ENCODE measurements at places on chromosomes 2 and 18. TPM values are rescaled to one million over a fixed set of nuclear protein-coding genes. Genes with fewer than 3 reads are reported as not detected.
A peak's percentile ranks its signal among the peaks of the same experiment; 100 is the strongest.

- no peak for DNase-seq
Measured at GRCh38 chr18:44067186-44067585, 613.5 kb upstream of the SETBP1 start.

DNA sequence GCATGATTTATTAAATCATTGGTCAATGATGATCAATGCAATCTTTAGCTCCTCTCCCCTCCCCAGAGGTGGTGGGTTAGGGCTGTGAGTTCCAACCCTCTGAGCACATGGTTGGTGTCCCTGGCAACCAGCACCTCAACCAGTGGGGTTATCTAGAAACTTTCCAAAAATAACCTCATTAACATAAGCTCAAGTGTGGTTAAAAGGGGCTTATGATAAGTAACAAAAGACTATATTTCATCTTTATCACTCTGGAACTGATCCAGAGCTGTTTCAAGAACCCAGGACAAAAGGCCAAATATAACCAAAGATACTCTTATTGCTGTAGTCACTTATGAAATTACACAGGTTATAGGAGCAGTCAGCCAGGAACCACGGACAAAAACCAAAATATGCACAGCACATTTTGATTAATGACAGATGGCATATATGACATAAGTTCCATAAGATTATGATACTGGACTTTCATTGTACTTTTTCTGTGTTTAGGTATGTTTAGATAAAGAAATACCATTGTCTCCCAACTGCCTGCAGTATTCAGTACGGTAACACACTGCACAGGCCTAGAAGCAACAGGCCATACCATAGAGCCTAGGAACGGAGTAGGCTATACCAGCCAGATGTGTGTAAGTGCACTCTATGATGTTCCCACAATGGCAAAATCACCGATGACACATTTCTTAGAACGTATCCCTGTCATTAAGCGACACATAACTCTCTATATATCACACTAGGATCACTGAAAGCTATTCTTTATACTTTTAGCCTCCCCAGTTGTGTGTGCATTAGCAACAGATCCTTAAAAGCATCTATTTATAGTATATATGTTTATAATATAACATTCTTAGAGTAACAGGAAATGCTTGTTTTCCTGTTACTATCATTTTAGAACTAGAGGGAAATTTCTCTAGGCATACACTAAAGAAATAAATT lies 31.9 kb downstream of the KIDINS220 start:
- no peak for DNase-seq

DNA sequence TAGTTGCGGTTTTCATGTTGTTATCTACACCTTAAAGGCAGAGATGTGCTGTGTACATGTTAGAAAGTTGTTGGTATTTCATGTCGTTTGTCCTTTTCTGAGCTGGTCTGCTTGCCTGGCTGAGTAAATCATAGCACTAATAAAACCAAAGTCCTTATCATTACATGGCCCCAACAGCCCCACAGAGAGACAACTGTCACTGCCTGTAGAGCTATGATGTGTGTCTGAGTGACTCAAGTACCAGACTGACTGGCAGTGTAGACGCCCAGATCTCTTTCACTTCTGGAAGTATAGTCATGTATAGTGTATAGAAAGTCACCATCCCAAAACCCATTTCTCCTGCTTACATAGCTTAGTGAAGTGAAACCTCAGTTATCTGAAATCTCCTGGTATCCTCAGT lies 4.3 kb downstream of the SOCS6 start:
- no peak for DNase-seq

Gene RAB6C
- 0.18 TPM for total RNA-seq

GRCh38 chr18:10570622-10571021 lies 44.8 kb downstream of the NAPG start:
- no peak for DNase-seq

Gene LHCGR
- total RNA-seq = 0.26 TPM

Gene RRM2
- 1.0 TPM for total RNA-seq

GRCh38 chr2:7450188-7450832 lies 533.1 kb downstream of the RNF144A start:
- no peak for DNase-seq

Gene PKDCC
- total RNA-seq = 209 TPM

Gene NEB
- 30.5 TPM for total RNA-seq

Gene CCDC141
- 97.5 TPM for total RNA-seq

- no peak for DNase-seq
Measured at GRCh38 chr2:200354833-200355751, 48.6 kb downstream of the SPATS2L start.

- peak; percentile 45 for DNase-seq
Measured at GRCh38 chr18:35389095-35389618, 12.0 kb upstream of the ZNF396 start.
